Fibroblast of lung (primary cell): ENCODE measurements at places on chromosomes 12 and 14.

DNA sequence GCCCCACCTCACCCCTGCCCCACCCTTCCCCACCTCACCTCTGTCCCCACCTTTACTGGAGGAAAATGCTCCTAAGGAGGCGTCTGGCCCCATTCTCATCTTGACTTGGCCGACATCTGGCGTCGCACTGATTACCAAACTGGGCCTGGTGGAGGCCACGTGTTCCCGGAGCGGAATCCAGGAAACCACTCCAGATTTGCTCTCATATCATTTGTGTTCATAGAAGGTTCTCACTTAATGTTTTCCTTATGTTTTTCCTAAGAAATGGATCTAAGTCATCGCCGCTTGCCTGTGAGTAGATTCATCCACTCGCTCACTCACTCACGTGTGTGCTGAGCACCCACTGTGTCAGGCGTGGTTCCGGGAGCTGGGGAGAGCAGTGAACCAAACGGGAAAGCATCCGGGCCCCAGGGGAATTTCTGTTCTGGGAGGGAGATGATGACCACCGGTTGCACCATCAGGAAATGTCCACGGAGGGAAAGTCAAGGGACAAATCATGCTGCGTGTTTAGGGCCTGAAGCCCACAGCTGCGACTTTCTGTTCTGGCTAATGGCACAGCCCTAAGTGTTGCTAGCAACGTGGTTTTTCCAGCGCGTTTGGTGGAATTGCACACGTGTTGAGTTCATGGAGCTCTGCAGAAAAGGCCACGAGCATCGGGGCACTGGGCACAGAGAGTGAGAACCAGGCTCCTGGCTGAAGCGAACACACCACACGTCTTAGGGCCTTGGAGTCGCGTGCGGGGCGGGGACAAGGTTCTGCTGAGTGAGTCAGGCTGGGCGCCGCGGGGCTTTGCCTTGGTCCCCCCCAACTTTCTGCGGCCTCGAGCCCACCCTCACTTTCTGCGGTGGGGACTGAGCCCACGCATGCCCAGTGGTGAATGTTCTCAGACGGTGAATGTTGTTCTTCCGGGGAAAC lies 57.7 kb downstream of the ADGRD1 start:
- DNase-seq, result no peak

- DNase-seq, result no peak
Measured at GRCh38 chr14:89641495-89642175, 224.6 kb upstream of the FOXN3 start.

GRCh38 chr14:52080808-52081755 lies 12.2 kb upstream of the NID2 start:
- peak; percentile 96 for DNase-seq

DNA sequence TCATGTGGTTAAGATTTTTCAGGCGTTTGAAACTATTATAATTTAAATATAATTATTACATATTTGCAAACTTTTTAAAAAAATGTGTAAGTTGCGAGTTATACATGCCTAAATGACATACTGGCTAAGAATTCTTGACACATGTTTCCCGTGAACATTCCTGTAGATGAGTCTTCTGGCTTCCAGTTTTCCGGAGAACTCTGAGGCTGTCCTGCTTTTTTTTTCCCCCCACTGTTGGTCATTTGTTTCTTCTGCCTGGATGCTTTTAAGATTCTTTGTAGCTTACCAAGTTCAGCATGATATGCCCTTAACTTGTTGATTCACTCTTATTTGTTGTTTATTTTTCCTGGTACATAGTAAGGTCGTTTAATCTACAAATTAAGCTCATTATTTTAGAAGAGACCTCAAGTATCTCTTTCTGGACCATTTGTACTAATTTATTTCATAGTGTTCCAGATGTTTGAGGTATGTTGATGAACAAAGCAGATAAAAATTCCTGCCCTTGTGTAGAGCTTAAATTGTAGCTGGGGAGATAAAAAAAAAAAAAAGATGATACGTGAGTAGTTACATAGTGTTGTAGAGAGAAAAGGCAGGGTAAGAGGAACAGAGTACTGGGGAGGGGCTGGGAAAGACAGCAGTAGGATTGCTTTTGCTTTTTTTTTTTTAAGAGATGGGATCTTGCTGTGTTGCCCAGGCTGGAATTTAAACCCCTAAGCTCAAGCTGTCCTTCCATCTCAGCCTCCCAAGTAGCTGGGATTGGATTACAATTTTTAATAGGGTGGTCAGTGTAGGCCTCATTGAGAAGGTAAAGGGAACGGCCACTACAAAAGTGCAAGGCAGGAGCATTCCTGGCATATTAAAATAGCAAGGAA lies 32.8 kb downstream of the ARHGAP5 start:
- DNase-seq, result peak; percentile 31

GRCh38 chr14:100007254-100007653 lies 58.0 kb upstream of the EVL start:
- DNase-seq, result no peak

DNA sequence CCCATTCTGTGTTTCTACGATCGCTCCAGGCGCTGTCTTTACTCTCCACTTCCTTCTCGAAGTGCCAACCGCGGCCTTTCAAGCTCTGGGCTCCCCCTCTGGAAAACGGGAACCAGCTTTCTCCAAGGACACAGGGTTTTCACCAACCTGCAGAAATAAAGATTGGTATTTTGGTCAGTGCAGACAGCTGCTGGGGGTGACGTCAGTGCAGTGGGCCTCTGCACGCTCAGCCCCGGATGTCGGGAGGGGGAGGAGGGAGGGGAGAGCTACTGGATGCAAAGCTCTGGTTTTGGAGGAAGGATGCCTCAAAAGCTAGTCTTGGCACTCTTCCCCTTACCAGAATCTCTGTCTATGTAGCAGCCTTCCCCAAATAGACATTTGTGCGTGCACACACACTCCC lies 19.9 kb downstream of the HRK start:
- peak; percentile 77 for DNase-seq

DNA sequence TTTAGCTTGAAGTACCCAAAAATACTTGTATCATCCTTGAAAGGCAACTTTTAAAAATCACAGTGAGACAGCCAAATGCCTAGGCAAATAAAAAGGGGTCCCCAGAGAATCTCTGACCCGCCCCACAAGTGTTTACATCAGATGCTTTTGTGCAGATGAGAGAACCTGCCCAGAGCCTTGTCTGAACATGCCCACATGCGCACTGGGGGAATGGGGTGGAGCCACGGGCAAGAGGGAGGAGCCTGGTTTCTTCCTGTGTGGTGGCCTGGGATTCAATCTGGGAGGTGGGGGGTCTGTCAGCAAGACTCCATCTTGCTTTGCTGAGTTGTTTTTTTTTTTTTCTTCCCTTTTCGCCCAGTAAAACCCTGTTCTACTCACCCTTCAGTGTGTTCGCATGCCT lies 381.7 kb upstream of the CCDC196 start:
- no peak for DNase-seq

DNA sequence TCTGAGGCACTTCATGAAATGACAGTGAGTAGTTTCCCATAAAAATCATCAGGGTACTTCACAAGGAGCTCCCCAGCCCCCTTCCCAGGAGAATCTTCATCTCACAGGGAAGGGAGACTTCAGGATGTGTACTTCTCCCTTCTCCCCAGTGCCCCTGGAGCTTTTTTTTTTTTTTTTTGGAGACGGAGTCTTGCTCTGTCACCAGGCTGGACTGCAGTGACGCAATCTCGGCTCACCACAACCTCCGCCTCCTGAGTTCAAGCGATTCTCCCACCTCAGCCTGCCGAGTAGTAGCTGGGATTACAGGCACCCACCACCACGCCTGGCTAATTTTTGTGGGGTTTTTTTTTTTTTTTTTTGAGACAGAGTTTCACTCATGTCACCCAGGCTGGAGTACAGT lies 10.4 kb downstream of the ITPK1 start:
- DNase-seq, result peak; percentile 83

GRCh38 chr14:90664911-90665310 lies 151.3 kb downstream of the TTC7B start:
- DNase-seq, result no peak

GRCh38 chr12:49259452-49259851 lies 5.4 kb upstream of the TUBA1C start:
- DNase-seq, result no peak

GRCh38 chr12:115572440-115572839 lies 705.1 kb downstream of the MED13L start:
- no peak for DNase-seq

DNA sequence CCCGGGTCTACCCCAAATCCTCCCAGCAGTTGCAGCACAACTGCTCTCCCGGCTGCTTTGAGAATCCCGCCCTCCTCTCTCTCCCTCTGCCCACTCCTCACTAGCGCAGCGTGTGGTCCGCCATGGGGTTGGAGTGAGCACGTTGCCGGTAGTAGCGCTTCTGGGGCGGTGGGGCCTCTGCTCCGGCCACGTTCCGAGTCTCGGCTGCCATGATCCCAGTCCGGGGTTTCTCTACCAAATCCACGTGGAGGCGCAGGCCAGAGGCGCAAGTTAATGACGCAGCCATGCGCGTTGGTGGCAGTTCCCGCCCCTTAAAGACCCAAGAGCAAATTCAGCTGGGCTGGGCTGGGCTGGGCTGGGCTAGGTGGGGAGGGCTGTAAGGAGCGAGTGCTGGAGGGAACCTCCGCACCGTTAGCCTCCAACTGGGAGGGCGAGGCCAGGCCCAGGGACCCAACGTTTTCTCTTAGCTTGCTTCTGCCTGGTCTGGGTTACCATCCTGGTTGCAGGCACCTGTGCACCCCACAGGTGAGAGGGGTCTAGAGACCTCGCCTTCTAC lies at the start of gene METTL1:
METTL1 (minus strand) TSS at position 233 of the 556 bp plus-strand sequence; CDS start at position 211, 22 bp downstream.
- DNase-seq, result peak; percentile 97

DNA sequence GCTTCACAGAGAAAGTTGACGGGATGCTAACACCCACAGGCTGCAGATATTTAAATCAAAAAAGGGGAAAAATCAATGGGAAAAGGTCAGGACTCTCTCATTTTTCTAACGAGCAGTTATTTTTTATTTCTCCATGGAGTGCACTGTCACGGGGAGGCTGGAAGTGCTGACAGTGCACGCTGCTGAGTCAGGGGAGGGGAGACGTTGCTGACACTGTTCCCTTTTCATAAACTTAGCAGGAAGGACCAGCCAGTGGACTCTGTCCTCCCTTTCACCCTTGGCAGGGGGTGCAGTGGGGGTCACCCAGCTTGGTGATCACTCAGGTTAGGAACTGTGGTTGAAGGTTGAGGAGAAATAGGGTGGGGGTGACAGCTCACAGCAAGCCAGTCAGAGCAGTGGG lies 65.6 kb upstream of the FUT8 start:
- DNase-seq, result peak; percentile 19

DNA sequence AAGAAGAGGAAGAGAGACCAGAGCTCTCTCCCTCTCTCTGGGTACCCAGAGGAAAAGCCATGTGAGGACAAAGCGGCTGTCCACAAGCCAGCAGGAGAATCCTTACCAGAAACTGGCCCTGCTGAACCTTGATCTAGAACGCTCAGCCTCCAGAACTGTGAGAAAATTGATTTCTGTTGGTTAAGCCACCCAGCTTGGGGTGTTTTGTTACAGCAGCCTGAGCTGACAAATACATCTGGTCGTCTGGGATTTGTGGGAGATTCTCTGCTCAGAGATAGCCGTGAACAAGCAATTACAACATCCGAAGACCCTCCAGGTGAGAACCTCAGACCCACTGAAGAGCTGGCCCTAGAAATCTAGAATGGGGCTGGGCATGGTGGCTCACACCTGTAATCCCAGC lies 6.5 kb upstream of the PRIMA1 start:
- no peak for DNase-seq

GRCh38 chr12:61011767-61012423 lies 1248.3 kb upstream of the USP15 start:
- no peak for DNase-seq
